Epithelial cell of esophagus (primary cell): ENCODE measurements at places on chromosomes 7 and 10.
A peak's percentile ranks its signal among the peaks of the same experiment; 100 is the strongest.

- DNase-seq = peak; percentile 18
These were observed 597 bp downstream of the ZNF277 start for GRCh38 chr7:112206991-112207592.

GRCh38 chr7:143325240-143325639 is 9.3 kb downstream of the CLCN1 start:
- no peak for DNase-seq

DNA sequence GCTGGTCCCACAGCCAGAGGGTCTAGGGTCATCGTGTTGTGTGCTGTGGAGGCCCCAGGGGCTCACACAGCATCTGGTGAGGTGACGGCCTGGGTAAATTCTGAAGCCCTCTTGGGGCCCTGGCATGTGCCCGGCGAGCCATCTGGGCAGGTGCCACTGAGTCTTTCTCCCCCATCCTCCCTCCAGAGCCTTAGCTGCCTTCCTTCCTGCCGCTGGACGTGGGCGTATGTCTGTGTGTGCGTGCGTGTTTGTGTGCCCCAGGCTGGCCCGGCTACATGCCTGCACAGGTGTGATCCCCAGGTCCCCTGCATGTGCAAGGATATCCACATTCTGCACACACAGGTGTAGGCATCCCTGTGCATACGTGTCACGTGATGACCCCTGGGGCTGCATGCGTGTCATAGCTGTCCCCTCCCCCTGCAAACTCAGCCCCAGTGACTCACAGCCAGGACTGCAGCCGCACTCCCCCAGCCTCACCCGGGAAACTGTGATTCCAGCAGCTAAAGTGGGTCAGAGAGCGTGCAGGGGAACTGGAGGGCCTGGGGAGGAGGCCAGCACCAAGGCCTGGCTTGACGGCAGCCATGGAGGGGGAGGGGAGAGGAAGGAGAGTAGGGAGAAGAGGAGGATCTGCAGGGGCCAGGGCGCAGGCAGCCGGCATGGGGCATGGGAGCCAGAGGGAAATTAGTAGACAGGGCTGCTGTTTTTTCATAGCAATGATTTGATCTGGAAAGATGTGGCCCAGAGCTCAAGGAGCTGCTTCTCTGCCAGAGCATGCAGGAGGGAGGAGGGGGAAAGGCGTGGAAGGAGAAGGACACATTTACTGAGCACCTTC is 46.4 kb downstream of the ELFN1 start:
- DNase-seq = peak; percentile 19

DNA sequence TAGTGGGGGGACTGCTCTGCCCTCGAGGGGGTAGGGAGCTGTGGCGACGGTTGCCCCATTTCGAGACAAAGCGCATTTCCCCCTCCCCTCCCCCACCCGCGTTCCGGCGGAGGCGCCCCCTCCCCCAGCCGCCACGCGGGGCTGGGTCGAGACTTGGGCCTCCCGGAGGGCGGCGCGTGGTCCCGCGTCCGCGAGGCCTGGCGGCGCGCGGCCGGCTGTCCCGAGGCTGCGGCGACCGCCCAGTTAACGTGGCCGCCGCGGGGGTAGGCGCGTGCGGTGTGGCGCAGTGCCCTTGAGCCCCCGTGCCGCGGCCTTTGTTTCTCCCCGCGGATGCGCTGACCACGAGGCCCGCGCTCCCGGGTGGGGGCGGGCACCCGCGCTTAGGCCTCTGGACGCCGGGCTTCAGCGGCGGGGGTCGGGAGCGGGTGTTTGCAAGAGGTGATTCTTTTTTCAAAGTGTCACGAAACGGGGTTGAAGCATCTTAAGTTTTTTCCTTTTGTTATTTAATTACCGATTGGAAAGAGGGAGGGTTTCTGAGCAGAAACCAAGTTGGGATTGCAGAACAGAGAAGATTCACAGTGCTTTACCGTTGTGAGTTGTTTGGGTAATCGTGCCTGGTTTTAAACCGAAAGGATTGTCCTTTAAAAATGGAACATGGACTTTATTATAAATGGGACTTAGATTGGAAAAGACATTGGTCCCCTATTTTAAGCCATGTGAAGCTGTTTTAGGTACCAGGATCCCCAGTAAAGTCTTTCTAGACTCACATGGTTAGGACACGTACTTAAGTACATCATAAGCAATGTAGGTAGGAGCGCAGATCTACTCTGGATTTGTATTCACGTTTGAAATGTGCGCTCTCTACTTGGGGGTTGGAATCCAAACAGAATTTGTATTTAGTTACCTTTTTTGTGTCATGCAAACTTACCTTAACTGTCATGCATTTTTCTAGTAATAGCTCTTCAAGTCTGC is 760 bp downstream of the CBX3 start:
- peak; percentile 39 for DNase-seq

DNA sequence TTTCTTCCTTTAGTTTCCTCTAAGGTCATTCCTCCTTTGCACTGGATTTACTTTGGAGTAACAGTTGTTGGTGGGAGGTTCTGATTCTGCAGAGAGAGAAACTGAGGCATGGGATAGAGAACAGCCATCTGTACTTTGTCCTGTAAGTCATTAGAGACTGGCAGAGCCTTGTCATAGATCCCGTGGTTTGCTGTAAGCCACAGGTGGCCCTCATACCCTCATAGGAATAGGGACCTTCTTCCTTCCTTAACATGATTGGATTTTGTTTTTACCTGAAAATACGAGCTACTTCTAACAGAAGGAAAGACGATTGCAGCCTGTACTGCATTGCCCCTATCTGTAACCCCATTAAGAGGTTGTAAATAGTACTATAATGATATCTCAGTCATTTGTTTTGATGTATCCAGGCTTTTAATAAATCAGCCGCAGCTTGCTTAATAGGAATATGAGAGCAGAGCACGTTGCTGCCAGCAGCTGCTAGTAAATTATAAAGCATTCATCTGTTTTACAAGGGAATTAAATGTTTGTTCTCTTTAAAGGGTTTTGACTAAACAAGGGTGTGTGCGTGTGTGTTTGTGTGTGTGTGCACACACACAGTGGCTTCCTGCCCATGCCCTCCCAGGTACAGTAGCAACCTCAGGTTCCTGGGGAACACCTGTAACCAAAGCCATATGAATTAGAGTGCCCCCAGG is 249.8 kb downstream of the AUTS2 start:
- DNase-seq = no peak

DNA sequence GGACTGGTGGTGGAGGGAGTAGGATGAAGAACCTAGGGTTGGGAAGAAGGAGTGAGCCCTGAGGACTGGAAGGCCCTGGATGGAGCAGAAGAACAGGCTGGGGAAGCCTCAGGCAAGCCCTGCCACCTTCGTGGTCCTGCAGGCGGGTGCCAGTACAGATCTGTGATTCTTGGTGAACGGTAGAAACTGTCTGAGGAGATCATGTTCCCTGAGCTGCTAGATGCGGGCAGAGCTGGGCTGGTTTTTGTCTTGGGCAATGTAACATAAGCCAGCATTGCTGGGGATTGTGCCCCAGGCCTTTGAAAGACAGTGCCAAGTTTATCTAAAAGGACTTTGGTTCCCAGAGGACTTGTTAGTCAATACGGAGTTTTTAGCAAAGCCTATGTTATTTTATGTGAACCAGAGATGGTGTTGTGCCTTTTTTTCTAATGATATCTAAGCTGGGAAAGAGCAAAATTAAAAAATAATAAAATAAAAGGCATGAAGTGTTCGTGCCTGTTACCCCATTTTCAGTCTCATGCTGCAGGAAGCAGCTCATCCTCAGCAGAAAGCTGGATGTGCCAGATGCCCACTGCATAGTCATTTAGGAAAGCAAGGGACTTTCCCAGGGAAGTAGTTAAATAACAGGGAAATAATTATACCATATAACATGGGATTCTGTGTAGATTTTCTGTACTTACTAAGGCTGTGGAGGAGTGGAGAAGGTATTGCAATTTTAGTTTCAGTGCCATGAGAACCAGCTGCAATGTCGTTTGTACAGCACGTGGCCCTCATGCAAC is 24.4 kb upstream of the FIGNL1 start:
- peak; percentile 32 for DNase-seq

DNA sequence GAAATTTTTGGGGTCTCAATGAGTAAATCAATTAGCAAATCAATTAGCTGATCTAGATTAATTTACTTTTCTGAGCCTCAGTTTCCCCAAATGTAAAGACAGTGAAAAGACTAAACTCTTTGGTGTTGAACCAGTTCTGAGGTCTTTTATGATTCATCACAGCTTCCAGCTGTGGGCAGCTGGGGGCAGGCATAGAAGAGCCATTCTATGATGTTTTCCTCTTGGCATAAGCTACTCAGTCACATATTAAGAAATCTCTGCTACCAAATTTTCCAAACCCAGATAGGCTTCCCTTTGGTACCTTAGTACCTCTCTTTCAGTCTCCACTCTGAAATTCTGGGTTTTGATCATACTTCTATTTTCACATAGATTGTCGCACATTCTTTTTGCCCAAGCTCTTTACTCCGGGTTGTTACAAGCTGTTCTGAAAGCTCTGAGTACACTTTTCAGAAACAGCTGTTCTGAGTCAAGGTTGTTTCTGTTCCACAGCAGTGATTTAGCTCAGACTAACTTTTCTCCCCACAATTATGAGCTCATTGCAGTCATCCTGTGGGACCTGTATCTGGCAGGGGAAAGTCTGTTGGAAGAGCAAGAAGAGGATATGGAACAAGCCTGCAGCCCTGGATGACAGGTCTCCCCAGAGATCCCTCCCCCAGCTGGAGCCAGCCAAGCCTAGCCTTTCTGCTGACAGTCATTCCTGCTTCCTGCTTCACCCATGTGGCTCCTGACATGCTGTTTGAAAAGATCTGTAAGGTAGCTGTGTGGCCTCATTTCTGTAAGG is 599.6 kb upstream of the GHITM start:
- DNase-seq = peak; percentile 12

DNA sequence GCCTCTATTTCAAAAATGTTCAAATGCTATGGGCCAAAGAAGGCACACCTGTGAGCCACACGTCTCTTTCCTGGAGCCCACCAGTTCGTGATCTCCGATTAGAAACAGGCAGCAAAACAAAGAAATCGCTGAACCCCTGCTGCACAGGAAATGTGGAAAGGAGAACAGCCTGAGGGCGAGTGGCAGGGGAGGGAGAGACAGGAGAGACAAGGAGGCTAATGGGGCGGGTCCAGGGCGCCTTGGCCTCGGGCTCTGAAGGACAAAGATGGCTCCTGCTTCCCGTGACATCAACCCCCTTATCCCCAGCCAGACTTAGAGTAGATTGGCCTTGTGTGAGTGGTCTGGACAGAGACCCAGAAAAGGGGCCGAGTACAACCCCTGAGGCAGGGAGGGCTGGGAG is 62.4 kb upstream of the DOCK1 start:
- DNase-seq = no peak
